ENCODE measurements at places on chromosomes 7 and 10.

DNA sequence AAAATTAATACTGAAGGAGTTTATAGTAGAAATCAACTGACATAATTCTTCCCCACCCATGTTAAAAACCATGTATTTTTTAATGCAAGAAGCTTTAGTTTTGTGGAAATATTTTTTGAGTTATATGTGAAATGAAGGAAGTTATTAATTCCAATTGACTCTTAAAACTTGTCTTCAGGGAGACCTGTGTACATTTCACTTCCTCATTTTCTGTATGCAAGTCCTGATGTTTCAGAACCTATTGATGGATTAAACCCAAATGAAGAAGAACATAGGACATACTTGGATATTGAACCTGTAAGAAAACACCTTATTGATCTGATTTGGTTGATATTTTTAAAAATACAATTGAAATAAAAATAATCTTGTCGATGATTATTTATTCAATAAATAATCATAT lies 33.3 kb downstream of the CD36 start:
- DNase-seq = no peak

DNA sequence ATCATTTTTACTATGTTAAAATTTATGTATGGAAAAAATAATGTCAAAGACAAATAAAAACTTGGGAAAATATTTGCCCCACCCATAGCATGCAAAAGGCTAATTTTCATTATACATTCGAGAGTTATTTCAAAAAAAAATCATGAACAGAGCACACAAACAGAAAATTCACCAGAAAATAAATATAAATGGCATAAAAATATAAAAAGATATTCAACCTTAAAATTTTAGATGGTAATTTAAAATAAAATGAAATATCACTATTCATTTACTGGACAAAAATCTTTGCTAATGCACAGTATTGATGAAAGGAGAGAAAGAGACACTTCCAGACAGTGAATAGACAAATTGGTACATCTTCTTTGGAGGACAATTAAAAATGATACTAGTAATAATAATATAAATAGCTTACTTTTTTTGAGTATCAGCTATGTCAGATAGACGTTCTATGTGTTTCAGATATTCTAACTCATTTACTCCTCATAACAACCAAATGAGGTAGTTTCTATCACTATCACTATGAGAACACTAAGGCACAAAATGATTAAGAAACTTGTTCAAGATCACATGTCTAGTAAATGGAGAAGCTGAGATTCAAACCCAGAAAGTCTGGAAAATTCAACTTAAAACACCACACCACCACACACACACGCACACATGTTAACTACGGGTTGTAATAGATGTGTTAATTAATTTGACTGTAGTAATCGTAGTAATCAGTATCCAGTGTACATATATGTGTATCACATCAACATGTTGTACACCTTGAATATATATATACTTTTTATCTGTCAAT lies 63.0 kb downstream of the CCDC71L start:
- no peak for DNase-seq

DNA sequence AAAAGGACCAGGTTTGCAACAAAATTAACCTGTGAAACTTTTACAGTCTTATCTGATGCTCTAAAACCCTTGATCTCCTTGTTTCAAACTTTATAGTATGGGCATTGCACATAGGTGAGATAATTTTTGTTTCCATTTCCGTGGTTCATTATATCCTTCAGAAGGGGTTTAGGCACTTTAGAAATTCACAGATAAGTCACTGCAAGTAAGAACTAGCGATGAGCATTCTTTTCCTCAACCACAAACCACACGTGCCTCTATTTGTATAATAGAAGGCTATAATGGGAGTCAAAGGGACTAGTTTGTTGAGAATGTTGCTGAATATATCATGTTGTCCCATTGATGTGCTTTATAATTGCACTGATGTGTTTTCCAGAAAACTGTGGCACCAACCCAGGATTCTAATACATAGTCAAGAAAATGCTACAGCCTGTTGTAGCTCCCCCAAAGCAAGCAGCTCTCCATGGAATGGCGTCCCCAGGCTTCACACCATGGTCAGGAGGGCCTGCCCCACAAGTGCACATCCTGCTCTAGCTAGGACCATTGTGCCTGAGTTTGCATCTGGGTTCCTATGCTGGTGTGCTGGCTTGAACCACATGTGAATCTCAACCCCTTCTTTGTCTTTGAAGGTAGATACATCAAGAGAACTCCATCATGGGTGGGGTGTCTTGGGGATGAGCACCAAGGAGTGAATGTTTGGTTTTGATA lies 14.0 kb upstream of the ATXN7L1 start:
- no peak for DNase-seq

GRCh38 chr7:152862006-152862405 lies 102.5 kb downstream of the ACTR3B start:
- DNase-seq = no peak

DNA sequence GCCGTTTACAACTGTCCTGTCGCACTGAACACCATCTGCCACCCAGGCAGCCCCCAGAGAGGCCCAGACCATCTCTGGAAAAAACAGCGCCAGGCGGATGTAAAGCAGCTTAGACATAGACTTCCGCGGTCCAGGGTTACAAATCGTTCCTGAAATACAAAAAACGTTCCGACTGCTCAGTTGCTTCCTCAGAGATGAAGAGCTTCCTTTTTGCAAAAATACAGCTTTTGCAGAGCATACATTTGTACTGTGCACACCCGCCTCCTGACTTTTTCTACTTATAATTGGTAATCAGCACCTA lies 11.4 kb downstream of the DAGLB start:
- no peak for DNase-seq

DNA sequence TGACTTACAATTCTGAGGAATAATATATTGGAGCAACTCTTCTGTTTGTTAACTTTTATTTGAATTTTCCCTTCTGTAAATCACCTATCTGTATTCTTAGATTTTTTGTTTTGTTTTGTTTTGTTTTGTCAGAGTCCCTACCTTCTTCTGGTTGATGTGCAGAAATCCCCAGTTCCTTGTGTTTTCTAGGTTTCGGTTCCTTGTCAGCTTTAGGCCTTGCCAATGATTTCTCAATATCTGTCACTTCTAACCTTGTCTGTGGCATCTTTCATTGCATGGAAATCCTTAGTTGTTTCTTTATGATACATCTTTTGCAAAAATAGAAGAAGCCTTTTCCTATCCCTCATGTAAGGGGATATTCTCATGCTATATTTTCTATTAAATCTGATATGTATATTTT lies 21.7 kb upstream of the ST8SIA6 start:
- DNase-seq = no peak

- no peak for DNase-seq
These were observed 473.7 kb upstream of the PODXL start for GRCh38 chr7:132030086-132030568.

GRCh38 chr7:44971902-44972441 lies 6.8 kb downstream of the MYO1G start:
- DNase-seq = no peak

DNA sequence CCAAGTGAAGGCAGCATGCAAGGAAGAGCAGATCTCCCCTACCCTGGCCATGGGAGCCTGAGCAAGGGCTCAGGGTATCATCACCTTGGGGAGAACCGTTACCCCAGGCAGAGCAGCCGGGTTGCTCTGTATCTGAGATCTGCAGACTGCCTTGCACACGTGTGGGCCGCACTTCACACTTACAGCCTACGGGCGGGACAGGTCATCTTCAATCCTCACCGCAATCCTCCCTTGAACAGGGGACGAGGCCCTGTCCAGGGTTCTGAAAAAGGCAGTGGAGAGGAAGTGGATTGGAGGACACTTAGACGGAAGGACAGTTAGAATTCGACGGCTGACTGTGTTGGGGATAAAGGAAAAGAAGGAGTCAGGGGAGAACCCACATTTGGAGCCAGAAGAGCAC lies 51.4 kb downstream of the NPS start:
- DNase-seq = no peak

DNA sequence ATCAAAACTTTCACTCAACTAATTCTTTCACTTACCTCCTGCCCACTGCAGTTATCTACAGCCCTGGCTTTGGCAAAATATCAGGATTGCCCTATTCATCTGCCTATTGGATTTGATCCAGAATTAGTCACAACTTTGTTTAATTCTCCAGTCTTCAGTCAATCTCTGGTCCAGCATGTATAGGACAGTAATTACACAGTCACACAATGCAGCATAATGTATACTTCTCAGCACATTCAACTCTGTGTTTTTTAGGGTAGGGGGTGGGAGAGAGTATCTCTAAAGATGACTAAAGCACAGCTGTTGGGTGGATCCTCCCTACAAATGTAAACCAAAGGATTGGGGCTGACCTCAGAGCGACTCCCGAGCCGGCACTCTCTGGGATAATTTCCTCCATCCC lies 17.7 kb upstream of the NRP1 start:
- no peak for DNase-seq

GRCh38 chr7:99597762-99598501 lies at the start of gene TMEM225B:
TMEM225B (plus strand) TSS chr7:99598267; CDS start chr7:99604389, 6,122 bp downstream.
- no peak for DNase-seq

- no peak for DNase-seq
These were observed 163.1 kb downstream of the CCDC3 start for GRCh38 chr10:12838366-12838765.

- no peak for DNase-seq
These were observed 75.9 kb downstream of the LMBR1 start for GRCh38 chr7:156816943-156817572.

DNA sequence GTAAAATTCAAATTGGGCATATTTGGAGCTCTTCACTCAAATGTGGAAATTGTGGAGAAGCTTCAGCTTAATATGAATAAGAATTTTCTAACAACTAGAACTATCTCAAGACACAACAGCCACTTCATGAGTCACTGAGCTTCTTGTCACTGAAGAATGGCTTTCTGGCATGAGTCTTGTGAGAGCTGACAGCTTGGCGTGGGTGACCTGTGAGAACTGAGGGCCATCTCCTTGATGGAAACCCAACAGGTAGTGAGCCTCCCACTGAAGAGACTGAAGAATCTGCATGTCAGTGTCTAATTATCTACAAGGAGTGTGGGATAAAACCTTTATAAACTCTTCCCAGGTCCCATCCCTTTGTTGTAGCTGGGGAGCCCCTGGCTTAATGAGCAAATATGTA lies 66.0 kb downstream of the CLEC2L start:
- DNase-seq = no peak

DNA sequence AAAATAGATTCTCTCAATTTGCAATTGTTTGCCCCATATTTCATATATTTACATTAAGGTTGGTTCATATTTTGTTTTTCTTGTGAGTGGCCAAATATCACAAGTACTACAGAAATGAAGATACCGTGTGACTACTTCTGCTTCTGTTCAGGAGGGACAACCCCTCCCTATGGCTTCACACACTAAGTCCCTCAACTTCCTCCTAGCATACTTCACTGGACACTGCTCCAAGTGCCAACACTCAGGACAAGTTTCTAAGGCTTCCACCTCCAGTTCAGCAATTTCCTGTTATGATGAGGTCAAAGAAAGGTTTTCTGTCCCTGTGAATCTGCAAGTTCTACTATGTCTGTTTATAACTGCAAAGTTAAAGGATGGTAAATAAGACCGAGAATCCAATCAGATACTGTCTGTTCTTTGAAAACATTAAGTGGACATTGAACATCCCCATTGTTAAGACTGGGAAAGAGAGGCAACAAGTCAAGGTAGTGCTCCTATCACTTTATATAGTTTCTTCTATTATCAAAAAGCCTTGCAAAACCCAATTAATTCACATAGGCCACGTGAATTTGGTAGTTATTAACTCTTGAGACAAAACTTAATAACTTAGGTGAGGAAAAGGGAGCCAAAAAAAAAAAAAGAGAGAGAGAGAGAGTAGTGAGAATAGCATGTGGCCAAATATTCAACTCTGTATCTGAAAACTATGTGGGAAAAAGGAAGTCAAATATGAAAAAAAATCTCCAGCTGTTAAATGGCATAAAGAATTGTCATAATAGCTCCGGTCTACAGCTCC lies 81.3 kb upstream of the DKK1 start:
- DNase-seq = no peak

DNA sequence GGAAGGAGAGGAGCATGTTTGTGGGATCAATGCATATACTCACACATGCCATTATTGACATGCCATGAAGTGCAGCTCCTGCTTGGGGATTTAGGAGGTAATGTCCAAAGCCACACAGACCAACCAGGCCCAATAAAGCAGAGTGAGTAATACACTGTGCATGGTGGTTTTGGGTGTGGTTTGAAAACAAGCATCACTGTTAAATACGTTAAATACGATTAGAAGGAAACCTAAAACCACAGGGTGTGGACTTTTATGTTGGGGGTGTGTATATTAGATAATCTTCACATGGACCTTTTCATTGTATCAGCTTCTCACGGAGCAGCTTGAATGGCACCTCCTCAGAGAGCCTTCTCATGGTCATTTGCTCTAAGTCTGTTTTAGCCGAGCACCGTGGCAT lies 10.4 kb upstream of the EIF3A start:
- peak; percentile 47 for DNase-seq

GRCh38 chr7:158125721-158126120 lies 461.9 kb downstream of the PTPRN2 start:
- no peak for DNase-seq

GRCh38 chr10:110524859-110525232 lies 27.1 kb downstream of the DUSP5 start:
- DNase-seq = no peak

DNA sequence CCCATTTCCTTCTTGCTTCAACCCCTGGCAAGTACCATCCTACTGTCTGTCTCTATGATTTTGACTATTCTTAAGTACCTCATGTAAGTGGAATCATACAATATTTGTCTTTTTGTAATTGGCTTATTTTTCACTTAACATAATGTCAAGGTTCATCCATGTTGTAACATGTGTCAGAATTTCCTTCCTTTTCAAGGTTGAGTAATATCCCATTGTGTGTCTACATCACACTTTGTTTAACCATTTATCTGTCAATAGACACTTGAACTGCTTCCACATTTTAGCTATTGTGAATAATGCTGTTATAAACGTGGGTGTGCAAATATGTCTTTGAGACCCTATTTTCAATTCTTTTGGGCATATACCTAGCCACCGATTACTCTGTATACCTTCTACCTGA lies 14.0 kb upstream of the CDK14 start:
- no peak for DNase-seq

DNA sequence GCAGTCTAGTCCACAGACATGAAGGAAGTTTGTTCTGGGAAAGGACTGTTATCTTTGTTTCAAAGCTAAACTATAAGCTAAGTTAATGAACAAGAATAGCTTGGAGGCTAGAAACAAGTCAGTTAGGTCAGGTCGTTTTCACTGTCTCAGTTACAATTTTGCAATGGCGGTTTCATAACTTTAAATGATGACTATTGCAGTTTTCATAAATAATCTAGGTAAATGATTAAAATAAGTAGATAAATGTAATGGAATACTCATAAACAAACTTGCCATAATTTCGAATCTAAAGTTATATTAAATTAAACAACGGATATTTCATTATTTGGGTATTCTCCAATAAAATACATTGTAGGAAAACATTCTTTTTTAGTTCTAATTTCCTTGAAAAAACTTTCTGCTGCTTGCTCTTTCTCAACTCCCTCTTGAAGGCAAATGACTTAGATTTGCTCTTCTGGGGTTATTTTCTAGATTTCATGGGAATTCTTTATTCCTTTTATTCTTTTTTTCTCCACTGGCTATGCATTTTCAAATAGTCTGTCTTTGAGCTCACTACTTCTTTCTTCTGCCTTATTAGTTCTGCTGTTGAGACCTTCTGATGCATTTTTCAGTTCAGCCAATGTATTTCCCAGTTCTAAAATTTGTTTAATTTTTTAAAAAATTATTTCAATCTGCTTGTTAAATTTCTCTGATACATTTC lies 103.8 kb upstream of the APBB1IP start:
- no peak for DNase-seq
